ENCODE measurements at places on chromosomes 11 and 22.
A peak's percentile ranks its signal among the peaks of the same experiment; 100 is the strongest.

DNA sequence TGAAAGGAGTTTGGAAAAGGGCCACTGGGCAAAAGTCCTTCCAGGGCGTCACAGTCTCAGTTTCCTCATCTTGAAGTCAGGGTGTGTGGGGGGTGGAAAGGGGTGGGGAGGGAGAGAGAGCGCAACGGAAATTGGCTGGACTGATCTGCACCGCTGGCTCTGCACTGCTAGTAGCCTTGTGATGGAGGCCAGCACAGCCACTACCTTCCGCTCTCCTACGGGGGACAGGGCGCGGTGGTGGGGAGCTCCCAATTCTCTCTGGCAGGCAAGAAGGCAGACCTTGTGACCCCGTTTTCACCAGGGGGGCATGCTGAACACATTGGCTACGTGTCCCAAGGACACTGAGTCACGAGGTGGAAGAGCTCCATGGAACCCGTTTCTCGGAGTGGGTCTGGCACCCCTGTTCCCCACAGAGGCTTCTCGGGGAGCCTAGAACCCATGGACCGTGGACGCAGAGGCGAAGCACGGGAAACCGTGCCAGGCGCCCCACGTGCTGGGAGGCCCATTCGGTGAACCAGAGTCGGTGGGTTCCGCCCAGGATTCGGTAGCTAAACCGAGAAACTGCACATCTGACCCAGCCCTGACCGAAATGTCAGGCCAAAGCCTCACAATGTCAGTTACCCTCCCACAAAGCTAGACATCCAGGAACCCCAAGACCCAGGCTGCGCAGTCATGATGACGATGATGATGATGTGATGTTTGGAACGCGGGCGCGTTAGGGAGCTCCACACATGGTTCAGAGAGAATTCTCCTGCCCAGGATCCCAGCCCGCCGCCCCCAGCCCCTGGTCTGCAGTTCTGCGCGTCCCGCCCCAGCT lies 28.3 kb upstream of the WNT11 start:
- peak; percentile 33 for DNase-seq

- no peak for DNase-seq
Observed at GRCh38 chr22:26890870-26891269, 233.5 kb downstream of the MIAT start.

DNA sequence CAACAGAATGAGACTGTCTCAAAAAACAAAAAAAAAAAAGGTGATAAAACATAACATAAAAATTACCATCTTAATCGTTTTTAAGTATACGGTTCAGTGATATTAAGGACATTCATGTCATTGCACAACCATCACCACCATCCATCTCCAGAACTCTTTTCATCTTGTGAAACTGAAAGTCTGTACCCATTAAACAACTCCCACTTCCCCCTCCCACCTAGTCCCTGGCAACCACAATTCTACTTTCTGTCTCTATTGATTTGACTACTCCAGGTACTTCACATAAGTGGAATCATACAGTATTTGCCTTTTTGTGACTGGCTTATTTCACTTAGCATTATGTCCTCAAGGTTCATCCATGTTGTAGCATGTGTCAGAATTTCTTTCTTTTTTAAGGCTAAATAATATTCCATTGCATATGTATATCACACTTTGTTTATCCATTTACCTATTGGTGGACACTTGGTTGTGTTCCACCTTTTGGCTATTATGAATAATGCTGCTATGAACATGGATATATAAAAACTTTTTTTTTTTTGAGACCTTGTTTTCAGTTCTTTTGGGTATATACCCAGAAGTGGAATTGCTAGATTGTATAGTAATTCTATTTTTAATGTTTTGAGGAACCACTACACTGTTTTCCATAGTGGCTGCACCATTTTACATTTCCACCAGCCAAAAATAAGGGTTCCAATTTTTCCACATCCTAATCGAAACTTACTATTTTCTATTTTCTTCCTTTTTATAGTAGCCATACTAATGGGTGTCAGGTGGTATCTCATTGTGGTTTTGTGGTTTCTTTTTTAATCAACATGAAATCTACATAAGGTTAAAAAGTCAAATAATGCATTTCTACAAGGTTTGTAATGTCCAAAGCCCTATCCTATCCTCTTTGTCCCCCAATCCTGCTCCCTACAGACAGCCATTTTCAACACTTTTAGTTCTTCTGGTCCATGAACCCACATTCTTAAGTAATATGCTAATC lies 23.4 kb upstream of the PIK3C2A start:
- DNase-seq: peak; percentile 36

DNA sequence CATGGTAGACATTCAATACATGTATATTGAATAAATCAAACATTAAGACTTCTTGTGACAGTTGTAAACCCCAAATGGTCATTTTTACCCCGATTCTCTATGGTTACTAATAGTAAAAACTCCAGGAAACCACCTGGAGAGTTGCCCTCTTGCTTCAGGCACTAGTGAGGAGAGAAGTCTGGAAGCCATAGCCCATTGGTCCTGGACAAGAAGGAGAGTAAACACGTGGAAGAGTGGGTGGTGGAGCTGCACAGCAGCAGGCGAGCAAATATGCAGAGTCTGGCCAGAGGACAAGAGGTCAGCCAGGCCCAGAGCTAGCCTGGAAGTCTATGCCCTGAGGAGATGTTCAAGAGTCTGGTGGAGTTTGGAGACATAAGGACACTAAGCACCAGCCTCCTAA lies 17.7 kb downstream of the DCHS1 start:
- DNase-seq: no peak

DNA sequence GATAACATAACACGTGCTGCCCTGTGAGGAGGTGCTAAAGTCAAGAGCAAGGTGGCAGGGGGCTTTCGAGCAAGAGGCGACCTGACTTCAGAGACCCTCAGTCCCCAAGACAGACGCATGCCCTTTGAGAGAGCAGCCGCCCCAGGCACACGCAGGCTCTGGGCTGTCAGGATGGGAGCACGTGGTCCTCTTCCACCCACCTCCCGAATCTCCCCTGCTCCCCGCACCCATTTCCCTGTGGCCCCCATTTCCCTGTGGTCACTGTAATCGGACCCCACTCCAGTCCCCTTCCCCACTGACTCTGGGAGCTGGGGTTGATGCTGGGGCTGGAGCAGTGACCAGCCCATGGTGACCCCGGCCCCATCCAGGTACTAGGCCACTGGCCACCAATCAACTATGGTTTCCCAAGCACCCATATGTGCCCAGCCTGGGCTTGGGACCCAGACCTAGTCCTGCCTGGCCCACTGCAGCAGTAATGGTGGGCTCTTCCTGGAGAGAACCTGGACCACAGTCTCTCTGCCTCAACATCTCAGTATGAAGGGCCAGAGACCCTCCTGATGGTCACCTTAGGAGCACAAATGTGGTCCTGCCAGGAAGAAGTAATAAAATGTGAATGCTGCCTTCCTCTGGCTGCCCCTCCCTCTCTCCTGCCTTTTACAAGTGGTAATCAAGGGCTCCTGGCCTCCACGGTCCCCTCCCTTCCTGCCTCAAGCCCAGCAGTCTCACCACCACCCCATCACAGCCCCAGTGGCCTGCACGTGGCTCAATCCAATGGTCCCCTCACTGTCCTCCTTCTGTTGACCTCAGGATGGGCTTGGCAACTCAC lies 39.0 kb downstream of the IGLL5 start:
- DNase-seq: no peak

DNA sequence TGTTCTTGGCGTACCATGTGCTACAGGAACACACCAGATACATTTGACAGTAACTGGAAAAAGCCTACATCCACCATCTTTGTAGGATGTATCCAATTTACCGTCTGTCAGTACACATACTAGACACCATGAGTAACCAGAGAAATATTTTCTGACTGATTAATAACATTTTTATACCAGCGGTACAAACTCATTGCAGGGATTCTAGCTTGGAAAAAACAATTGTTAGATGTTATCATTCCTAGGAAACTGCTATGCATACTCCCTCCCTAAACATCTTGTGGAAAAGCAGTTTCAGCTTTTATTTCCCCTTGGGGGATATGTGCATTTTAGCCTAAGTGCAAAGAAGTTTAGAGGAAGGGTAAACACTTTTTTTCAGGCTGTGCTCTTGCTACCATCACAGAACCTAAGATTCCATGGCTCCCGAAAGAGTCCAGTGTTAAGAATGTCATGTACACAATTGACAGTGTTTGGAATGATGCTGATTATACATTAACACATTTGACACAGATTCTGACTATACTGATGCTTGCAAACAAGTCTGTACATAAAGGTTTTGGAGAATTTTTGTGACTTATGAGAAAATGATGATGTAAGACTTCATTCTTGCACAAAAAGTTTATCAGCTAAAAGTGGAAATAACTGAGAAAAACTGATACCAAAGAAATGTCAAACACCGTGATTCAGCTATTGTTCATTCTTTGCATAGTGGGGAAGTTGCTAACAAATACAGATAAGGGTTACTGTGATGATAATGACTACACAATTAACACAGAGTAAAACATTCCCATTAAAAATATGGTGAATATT lies 23.7 kb downstream of the NCF4 start:
- no peak for DNase-seq

- peak; percentile 7 for DNase-seq
Observed at GRCh38 chr11:130370845-130371590, 56.3 kb upstream of the ZBTB44 start.

GRCh38 chr11:128153697-128154048 lies 433.7 kb downstream of the ETS1 start:
- no peak for DNase-seq

DNA sequence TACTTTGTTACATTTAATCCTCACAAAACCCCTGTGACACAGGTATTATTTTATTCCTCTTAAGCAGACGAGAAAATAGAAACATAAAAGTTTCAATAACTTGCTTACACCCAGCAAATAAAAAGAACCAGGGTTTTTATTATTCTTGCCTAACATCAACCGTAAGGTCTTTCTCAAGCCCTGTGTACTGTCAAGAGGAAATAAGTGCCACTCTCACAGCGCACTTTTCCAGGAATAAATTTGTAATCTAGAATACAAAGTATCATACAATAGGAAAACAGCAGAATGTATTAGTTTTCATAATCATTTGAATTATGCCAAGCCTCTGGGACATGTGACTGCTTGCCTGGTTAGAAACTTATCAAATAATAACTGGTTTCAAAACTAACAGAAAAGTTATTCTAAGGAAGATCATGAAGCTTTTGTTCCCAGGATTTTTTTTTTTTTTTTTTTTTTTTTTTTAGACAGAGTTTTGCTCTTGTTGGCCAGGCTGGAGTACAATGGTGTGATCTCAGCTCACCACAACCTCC lies 7.4 kb downstream of the CCDC34 start:
- no peak for DNase-seq

- DNase-seq: no peak
Observed at GRCh38 chr22:32322986-32323385, 34.7 kb upstream of the RFPL3 start.

DNA sequence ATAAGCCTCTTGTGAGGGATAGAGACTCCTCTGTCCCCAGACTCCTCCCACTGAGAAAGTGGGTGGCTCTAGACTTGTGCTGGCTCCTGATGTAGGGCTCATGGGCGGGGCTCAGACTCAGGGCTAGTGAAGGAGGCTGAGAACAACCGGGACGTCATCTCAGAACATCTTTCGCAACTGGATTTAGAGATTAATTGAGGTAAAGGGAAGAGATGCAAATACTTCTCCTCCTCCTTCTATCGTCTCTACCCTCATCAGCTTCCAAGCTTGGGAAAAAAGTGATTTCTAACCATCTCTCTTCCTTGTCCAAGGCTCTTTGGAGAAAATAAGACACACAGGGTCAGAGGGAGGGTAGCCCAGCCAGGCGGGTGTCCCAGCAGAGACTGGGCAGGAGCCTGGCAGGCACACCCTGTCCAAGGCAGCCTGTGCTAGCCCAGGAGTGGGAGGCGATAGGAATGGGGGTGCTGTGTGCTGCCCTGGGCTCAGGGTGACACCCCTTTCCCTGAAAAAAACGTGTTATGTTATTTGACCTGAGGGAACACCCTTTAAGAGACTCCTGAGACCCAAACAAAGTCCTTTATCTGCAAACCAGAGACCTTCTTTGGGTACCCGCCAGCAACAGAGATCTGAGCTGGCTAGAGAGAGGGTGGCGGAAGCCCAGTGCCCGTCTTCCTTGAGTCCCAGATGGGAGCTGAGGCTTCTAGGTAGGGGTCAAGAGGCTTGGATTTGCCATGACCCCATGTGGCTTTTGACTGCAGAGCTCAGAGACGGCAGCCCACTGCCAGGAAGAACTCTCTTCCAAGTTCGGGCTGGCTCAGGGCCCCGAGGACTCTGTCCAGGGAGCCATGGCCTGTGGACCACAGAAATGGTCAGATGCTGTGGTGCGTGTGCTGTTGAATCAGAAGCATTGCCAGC lies 160.9 kb downstream of the ADAMTS15 start:
- DNase-seq: no peak

GRCh38 chr11:121699801-121700200 lies 247.0 kb upstream of the SORL1-AS1 start:
- DNase-seq: no peak

DNA sequence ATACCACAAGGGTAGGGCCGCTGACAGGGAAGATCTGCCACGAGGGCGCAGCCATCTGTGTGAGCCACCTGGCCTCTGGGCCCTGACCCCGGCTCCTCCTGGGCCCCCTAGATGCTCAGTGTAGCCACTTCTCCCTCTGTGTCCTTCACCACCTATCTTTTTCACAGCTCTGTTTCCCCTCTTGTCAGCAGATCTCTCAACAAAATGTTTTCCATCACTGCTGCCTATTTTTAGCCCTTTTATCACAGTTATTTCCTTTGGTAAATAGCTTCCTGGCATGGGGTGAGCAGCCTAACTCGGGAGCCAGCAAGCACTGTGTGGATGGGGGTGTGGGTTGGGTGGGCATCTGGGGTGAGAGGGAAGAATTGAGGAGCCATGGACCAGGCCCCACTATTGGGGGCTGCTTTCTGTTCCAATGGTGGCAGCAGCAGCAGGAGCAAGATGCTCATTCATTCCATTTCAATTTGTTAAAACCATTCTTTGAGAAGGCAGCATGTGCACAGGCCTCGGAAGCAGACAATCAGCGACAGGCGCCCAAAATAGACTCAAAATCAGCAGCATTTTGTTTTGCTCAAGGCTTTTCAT lies 135.2 kb upstream of the NAV2 start:
- DNase-seq: no peak

DNA sequence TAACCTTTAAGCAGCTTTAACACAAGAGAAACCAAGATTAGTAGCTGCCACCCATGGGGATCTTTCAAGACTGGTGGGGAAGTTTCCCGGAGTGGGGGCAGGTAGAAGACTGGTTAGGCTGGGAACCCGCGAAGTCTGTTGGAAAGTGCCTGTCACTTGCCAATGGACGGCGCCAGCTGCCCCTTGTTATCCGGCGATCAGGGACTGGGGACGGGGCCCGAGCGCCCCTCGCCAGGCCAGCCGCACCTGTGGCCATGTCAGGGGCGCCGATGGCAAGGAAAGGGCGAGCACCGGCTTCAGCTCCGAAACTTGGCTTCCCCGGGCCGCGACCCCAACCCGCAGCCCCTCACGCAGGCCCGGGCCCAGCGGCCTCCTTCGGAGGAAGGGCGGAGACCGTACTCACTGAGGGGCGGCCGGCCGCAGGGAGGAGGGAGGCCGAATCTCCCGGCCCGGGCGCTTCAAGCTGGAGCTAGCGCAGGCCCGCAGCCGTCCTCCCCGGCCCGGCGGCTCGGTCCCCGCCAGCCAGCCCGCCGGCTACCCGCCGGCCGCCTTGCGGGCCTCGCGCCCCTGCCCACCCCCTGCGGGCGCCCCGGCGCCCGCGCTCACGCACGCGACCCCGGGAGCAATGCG lies 539 bp downstream of the EIF4ENIF1 start:
- DNase-seq: peak; percentile 24

Data from CD4-positive, alpha-beta T cell treated with Interleukin-12 subunit alpha and Interleukin-12 subunit beta, for 1 hour (primary cell).